Muscle of leg (tissue), 16 donors: ENCODE measurements at places on chromosomes 3 and 15. TPM values are rescaled to one million over a fixed set of nuclear protein-coding genes. Genes with fewer than 3 reads are reported as not detected.
A peak's percentile ranks its signal among the peaks of the same experiment; 100 is the strongest.

GADL1 gene
- polyA plus RNA-seq, result 10.5 TPM

PLSCR2 gene
- polyA plus RNA-seq, result not detected

PLAAT1 gene
- polyA plus RNA-seq, result 11.5 TPM

THBS1 gene
- polyA plus RNA-seq, result 45.5 TPM

SSUH2 gene
- 1.4 TPM for polyA plus RNA-seq

FBXW12 gene
- 0.16 TPM for polyA plus RNA-seq

GRCh38 chr3:151795276-151795675 lies 18.6 kb upstream of the AADAC start:
- DNase-seq, result peak; percentile 17

GRCh38 chr15:36885771-36886170 lies 214.6 kb downstream of the MEIS2 start:
- DNase-seq, result no peak

DNA sequence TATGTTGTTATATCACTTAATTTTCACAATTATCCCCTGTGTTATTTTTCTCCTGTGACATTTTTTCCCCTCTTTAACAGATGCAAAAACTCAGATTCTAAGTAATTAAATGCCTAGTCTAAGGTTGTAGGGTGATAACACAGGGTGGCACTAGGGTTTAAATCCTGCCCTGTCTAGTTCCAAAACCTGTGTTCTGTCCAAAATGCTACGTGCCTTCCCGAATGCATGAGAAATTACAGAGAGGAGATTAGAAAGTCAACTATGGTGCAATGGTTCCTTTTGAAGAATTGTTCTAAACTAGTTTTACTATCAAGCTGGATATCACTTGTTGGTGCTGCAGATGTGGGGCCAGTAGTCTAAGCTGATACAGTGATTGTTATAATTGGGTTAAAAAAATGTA lies 108.0 kb downstream of the DIPK2A start:
- DNase-seq, result no peak

- no peak for DNase-seq
These were observed 239.1 kb upstream of the MEIS2 start for GRCh38 chr15:37339437-37339836.

DNA sequence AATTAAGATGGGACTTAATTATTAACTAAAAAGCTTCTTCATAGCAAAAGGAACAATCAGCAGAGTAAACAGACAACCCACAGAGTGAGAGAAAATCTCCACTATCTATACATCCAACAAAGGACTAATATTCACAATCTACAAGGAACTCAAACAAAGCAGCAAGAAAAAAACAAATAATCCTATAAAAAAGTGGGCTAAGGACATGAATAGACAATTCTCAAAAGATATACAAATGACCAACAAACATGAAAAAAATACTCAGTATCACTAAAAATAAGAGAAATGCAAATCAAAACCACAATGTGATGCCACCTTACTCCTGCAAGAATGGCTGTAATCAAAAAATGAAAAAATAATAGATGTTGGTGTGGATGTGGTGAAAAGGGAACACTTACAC lies 103.3 kb downstream of the TBL1XR1 start:
- DNase-seq, result no peak

DNA sequence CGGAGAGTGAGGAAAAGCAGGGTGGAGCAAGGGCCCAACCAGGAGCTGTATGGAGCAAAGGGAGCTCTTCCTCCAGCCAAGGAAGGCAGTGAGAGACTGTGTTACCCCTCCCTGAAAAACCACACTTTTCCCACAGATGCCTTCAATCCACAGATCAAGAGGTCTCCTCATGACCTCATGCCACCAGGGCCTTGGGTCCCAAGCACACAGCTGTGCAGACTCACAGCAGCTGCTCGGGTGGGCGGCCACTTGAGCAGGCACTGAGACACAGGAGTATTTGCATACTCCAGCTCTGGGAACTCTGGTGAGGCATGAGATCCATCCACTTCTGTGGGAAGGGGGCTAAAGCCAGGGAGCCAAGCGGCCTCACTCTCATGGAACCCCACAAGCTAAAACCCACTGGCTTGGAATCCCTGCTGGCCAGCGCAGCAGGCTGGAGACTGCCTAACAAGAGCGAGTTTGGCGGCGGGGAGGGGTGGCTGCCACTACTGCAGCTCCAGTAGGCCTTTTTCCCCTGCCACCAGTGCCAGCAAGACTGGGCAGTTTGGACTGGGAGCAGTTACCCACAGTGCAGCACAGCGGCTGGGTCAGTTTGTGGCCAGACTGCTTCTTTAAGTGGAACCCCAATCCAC lies 880.6 kb upstream of the ARPP21 start:
- DNase-seq, result no peak

DNA sequence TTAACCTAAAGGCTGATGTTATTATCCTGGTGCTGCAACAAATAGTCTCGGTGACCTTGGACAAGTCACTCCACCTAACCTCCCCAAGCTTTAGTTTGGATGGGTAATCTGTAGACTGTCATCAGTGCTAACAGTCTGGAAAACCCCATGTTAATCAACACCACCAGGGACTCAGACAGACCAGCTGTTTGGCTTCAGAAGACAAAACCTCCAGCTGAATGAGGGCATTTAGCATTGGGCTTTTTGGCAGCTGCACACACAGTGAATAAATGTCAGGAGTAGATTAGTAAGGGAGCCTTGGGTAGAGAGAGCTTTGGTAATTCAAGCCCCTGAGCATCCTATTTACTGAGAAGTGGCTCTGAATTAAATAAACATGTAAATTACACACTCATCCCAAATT lies 24.9 kb upstream of the C3orf80 start:
- DNase-seq, result peak; percentile 23

GRCh38 chr3:44348993-44349392 lies 10.4 kb downstream of the TCAIM start:
- no peak for DNase-seq

- DNase-seq, result peak; percentile 48
These were observed 62.1 kb upstream of the SLC6A11 start for GRCh38 chr3:10753964-10754363.

GRCh38 chr3:37715976-37716375 lies 145.7 kb upstream of the CTDSPL start:
- DNase-seq, result no peak

GRCh38 chr15:100671858-100672543 lies 69.6 kb downstream of the ASB7 start:
- peak; percentile 66 for DNase-seq

DNA sequence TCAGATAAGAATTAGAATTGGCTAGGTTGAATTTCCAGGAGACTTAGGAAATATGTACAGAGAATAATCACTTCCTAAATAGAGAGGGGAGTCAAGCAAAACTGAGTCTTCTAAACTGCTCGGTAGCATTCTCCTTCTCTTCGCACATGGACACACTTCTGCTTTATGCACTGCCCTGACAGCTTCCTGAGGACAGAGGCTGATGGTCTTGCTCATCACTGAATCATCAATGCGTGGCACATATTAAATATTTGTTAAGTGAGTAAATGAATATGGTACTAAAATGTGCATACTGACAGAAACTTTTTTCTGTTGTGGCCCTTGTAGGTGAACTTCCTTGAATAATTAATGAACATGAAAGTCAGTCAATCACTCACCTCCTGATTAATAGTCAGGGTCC lies 315.5 kb downstream of the FHIT start:
- DNase-seq, result no peak

- DNase-seq, result no peak
These were observed 2.0 kb downstream of the DCUN1D1 start for GRCh38 chr3:182978387-182978786.

DNA sequence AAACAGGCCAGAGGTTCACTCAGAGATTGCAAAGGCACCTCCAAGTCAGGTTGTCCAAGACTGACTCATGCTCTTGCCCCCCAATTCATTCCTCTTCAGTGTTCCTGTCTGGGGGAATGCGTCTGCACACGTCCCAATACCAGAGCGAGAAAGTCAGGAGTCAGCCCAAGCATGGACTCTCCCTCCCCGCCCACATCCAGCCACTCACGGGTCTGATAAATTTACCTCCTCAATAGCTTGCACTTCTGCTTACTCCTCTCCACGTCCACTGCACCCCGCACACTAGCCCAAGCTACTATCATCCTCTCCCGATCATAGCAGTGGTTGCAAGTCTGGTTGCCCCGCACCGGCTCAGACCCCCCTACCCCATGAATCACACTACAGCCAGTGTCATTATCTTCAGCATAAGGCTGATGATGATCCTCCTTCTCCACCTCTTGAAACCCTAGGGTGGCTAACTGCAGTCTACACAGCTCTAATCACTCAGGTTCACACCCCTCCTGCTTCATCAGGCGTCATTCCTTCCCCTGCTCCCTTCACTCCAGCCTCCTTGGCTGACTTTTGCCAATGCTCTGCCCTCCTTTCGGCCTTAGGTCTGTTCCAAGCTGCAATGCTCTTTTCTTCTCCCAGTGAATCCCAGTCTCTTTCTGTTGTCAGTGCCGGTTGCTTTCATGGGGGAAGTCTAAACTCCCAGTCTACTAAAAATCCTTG lies 27.6 kb upstream of the MYO1E start:
- no peak for DNase-seq

DNA sequence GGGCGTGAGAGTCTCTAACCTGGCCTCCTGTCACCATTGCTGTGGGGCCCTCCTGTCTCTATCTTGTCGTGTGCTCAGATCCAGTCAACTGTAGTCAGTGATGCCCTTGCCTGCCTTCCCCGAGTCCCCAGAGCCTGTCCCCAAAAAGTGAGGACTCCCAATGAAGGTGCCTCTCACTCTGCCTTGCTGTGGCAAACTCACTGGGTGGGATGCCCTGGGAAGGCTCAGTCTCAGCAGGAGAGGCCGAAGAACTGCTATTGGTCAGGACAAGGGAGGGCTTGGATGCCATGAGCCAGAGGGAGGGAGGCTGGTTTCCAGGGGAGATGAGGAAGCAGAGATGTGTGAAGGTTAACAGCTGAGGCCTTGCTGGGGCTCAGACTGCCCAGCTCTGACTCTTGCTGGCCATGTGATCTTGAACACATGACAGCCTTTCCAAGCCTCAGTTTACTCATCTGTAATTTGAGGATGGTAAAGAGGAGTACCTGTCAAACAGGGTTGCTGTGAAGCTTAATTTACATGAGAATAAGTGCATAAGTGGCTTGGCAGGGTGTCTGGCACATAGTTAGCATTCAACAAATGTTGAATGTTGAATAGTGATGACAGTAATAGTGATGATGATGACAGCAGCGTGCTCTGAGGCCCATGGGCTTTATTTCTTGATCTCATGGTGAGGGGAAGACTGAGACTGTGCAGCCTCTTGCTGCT lies 8.2 kb downstream of the KY start:
- DNase-seq, result no peak

DNA sequence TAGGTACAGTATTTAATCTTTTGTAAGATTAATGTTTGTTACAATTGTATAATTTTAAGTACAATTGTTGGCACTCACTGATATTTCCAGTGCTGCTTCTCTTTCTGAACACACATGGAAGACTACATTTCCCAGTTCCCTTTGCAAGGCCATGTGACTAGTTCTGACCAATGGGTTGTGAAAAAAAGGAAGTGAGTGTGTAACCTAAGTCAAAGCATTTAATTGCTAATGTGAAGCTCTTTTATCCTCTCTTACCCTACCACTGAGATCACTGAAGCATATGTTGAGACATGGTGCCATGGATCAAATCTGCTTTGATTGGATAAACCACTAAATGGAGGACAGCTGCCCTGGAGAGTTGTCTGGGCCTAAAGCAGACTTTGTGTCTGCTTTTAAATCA lies 83.9 kb upstream of the PLXND1 start:
- peak; percentile 82 for DNase-seq

- no peak for DNase-seq
These were observed 515.3 kb downstream of the EPHB1 start for GRCh38 chr3:135310317-135310716.

- DNase-seq, result peak; percentile 32
These were observed 27.8 kb downstream of the ACSBG1 start for GRCh38 chr15:78206326-78207109.

GRCh38 chr15:49040151-49040550 lies 6.1 kb downstream of the SECISBP2L start:
- no peak for DNase-seq

DNA sequence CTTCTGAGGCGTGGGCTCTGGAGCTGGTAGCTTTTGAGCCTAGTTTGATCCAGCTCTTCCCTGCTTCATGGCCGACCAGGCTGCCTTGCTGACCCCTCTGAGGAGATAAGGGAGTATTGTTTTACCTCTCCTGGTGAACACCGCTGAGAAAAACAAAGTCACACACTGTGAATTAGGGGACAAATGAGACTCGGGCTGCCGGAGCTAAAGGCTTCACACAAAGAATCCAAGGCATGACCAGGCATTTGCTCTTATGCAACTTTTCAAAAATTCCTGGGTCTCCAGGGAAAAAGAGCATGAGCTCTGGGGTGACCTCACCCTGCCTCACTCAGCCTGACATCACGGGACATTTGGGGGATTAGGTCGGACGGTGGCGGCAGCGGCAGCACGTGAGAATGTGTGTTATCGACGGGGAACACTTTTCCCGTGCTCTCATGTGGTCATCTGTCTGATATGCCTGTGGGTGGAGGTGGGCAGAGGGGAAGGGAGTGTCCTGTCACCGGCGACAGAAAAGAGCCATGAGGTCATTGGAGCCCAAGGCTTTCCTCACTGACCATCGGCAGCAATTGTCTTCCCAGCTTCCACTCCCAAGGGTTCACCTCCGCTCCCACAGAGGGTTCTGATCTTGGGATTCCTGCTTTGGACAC lies 61.0 kb downstream of the TMEM44 start:
- peak; percentile 39 for DNase-seq

DNA sequence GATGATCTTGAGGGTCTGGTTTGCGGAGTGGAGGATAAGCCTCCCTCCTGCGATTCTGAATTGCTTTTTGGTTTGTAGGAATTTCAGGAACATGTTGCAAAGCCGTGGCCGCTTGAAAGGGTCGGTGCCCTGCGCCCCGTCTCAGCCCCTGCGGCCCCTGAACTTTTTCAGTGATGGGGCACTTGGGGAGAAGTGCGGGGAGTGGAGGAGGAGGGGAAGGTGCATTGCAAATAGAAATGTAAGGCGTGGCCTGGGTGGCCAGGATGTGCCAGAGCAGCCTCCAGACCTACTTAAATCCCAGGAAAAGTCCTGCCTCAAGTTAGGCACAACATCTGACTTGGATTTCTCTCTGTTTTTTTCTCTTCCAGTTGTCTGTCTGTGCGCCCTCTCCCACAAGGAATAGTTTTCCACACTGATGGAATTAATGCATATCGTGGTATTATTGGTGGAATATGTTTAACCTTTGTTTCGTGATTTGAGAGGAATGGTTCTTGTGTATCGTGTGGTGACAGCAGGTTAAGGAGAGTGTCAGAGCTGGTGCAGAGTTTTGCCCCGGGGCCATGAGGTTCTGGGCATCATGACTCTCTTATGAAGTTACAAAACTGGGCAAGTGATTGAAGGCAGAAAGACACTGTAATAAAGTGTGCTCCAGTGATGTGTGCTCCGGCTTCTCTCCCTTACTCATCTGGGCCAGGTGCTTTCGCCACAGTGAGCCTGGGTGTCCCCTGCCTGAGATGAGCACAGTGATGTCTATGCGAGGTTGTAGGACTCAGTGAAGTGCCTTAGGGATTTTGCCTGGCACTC lies 153.8 kb downstream of the PGPEP1L start:
- no peak for DNase-seq

DNA sequence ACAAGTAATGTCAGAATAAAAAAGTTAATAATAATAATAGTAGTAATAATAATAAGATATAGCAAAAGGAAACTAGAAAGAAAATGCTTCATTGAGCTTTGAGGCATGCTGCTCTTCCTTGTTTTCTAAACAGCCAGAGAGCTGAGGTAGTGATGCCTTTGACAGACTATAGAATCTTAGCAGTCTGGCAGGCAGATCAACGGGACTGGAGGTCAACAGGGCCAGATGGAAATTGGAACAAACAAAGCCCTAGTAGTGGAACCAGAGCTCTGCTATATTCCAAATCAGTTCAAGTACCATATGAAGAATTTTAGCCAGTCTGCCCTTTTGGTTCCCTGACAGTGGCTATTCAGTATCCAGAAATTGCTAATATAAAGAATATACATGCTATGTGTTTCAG lies 278.6 kb downstream of the NLGN1 start:
- DNase-seq, result no peak

GRCh38 chr3:168589376-168589775 lies 493.7 kb upstream of the GOLIM4 start:
- DNase-seq, result no peak
